Gastroesophageal sphincter (tissue), 4 donors: ENCODE measurements at places on chromosomes 11 and 22.

DNA sequence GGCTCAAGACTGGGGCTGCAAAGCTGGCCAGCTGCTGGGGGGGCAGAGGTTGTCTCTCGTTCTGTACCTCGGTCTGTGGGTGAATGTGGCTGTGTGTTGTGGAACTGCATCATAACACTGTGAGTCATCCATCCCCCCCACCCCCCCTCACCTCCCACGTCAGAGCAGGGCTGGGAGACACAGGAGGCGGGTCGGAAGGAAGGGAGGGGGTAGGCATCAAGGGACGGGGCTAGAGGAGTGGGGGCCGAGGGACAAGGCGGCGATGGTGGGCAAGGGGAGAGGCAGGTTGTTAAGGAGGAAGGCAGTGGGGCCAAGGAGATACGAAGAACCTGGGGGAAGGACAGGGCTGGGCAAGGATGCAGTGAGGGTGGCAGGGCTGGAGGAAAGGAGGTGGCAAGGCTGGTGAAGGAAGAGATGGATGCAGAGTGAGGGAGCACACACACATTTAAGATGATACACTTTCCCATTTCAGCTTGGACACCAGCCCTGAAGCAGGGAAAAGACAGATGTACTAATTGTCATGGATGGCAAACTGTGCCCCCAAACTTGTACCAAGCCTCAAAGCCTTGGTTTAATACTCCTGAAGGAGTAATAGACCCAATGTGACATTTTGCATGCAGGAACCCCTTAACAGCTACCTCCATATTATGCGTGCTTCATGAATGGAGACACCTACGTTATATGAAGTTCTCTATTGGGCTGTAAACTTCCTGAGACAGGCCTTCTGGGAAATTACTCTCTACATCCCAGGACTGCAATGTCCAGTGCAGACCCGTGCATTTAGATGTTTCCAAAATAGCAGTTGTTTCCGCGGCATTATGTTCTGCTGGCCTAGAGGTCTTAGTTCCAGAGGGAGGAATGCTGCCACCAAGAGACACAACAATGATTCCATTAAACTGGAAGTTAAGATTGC, at the start of gene YPEL4:
YPEL4 (minus strand) TSS at position 87 of the 913 bp plus-strand sequence. CDS start 2,805 bp downstream, outside the sequence.
- ATAC-seq = peak; percentile 77

GRCh38 chr22:19383292-19383691, 48.2 kb downstream of the HIRA start:
- ATAC-seq = no peak

DNA sequence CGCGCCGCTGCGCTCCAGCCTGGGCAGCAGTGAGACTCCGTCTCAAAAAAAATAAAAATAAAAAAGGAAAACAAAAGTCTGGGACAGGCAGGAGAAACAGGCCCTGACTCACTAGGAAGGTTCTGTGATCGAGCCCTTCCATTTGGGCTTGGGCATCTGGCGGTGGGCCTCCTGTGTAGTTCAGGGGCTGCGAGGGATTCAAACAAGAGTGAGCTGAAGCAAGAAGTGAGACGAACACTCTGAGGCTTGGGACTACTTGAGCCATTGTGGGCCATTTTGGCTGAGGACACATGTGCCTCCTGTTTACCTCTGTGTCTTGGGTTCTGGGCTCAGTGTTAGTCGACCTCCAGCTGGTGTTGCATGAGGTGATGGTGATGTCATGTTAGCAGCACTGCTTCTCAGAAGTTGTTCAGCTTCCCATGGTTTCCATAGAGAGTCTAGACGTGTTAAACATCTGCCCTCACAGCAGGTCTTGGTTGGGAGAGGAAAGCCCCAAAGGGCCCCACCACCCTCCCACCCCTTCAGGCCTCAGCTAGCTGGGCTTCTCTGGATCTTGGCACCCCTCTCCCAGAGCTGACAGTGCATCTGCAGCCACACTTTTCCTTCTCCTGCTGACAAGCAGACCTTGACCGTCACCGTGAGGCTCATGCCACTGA, 57.8 kb downstream of the MED15 start:
- ATAC-seq = no peak

- no peak for ATAC-seq
Measured at GRCh38 chr11:87726506-87726905, 448.7 kb downstream of the RAB38 start.

GRCh38 chr11:9594267-9595046, 21.0 kb downstream of the WEE1 start:
- no peak for ATAC-seq

DNA sequence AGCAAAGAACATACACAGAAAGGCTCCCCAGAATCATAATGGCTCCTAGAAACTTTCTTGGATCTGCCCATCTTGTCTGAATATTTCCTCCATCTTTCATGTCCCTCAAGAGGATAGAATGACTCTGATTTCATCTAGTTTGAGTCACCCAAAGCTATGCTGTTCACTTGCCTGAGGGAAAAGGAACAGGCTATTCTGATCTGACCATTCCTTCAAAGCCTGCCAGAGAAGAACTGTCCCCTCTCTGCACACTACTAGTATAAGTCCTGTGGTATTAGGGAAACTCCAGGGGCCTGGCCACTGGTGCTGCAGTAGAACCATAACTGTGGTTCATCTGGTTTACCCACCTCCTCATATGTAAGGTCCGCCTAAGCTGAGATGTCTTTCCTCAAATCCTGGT, 2.4 kb upstream of the PATE1 start:
- ATAC-seq = no peak
